ENCODE measurements at places on chromosomes 11 and 22.

DNA sequence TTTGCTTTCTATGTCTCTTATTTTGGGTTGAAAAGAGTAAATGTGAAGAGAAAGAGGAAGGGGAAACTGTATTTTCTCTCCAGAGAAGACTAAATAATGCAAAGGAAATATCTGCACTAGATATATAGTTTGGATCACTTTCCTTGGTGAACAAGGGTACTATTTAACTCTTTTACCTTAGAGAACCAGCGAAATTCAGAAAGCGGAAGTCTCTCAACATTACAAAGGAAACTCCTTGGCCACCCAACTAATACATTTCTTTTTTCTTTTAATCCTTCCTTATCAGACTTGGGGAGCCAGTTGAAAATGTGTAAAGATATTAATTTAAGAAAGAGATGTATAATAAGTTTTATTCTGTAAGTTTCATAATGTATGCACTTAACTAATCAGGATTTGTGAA lies 64.2 kb downstream of the SESN3 start:
- no peak for DNase-seq

- DNase-seq = no peak
Measured at GRCh38 chr11:131998020-131998419, 627.6 kb downstream of the NTM start.

DNA sequence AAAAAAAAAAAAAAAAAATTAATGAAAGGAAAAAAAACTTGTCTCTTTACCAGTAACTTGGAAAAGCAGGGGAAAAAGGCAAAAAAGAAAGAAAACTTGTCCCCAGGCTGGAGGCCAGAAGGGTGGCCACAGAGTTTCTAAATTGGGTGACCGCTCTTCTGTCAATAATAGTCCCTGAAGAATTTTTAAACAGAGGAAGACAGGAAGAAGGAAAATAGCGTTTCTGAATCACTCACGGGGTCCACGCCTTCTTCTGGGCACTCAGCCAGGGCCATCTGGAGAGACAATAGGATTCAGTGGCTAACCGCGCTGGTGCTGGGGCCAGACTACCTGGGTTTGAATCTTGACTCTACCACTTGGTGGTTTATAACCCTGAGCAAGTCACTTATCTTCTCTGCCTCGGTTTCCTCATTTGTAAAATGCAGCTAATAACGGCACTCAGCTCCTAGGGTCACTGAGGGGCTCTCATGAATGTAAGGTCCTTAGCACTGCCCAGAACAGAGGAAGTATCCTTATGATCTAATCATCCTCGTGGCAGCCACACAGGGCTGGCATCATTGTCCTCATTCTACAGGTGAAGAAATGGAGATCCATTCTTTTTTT lies 7.0 kb downstream of the C11orf86 start:
- peak; percentile 68 for DNase-seq

GRCh38 chr11:64987998-64988854 lies 8.5 kb downstream of the BATF2 start:
- no peak for DNase-seq

- DNase-seq = no peak
Measured at GRCh38 chr11:118005224-118006152, 19.3 kb downstream of the IL10RA start.

Data from skeletal muscle cell (primary cell).